ENCODE measurements at places on chromosomes 7 and 10.

GRCh38 chr7:119256001-119256400 is 1017.0 kb upstream of the KCND2 start:
- DNase-seq, result no peak

DNA sequence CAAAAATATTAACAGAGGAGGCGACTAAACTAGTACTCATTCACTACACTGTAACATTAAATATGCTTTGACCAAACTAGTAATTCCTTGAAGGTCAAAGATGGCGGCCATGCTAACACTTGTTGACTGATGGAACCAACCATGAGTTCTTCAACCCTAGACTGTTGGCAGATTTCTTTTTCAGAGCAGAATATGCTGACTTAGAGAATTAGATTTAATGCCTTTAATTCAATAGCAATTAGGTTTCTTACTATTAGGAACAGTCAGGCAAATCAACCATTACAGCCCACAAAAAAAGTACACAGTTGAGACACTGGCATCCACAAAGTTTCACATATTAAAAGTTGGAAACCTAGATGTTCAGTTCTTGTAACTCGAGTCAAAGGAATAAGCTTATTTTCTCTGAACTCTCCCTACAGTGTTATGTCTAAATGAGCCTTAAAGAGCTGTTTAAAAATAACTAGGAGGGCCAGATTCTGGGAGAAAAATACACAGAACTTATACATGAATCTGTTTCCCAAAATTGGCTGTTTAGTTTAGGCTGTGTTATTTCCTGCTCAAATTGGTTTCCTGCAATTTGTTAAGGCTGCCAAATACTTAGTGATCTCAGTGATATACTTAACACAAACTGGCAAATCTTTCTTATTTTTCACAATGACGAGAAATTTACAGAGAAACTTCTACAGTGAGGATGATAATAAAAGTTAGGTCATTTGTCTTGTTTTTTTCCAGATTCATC is 17.6 kb downstream of the CHCHD3 start:
- no peak for DNase-seq

DNA sequence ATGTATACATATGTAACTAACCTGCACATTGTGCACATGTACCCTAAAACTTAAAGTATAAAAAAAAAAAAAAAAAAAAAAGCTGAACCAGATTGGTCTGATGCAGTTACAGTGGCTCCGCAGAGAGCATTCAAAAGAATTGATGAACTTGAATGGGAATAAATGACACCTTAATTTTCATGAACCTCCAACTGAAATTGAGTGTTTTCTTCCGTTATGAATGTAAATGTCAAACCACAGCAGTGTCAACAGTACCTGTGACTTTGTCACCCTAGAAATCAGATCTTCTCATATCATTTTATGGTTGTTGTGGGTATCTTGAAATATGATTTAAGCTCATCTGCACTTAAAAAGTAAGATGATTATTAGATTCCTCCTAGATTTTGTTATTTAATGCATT is 32.7 kb upstream of the SRGN start:
- no peak for DNase-seq

DNA sequence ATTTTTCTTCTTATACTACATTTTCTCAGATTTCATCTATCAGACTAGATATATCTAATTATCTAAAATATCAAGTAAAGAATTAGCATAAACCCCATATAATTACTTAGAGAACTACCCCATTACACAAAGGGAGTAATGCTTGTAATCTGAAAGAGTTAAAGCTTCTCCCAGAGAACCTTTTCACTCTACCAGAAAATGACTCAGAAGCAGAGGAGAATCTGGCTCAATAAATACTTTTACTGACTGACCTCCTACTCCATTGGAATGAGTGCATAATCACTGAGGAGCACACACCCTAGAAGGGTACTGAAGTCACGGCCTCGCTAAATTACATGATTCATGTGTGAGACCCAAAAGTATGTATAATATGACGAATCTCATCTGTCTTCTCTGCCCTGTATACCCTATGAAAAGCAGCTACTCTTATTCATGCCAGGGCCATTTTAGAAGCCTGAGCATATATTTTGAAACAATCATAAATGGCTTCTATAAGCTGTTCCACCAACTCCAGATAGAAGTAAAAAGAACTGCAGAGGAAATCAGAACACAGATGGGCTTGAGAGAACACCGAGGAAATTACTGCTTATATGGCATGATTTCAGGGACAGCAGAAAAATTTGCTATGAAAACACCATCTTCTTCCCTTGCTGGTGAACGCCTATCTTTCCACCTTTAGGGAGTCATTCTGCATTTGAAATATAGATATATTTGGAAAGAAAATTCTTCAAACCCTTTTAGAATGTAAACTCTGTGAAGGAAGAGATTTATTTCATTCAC is 32.7 kb downstream of the DNMBP start:
- no peak for DNase-seq

DNA sequence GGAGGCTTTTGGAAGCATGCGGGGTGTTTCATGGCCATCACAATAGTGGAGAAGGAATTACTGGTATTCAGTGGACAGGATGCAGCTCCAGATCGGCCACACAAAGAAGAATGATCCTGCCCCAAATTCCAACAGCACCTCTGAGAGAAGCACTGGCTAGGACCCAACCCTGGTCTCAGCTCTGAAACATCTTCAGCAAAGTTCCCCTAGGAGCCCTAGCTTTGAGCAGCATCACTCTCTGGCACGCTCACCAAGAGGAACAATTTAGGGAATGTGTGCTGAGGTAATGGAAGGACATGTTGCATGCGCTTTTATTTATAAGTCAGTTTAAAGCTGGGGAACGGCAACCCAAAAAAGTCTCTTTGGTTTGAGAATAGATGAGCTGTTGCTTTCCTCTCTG is 5.5 kb upstream of the OPN1SW start:
- DNase-seq, result peak; percentile 67

DNA sequence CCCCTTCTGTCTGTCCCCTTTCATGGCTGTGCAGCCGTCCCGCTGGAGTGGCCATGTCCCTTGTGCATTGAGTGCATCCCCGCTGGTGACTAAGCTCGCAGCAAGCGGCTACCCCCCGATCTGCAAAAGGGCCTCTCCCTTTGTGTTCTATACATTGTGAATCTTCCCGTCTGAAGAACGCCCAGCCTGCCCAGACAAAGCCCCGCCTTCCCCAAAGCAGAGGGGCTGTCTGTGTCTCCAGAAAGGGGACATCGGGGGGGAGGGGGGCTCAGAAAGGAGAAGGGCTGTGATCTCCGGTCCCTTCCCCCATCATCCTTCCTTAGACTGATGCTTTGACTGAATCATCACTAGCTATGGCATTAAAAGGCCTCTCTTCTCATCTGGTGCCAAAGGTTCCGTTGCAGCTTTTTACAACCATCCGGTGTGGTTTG is 11.9 kb downstream of the NPTX2 start:
- no peak for DNase-seq

DNA sequence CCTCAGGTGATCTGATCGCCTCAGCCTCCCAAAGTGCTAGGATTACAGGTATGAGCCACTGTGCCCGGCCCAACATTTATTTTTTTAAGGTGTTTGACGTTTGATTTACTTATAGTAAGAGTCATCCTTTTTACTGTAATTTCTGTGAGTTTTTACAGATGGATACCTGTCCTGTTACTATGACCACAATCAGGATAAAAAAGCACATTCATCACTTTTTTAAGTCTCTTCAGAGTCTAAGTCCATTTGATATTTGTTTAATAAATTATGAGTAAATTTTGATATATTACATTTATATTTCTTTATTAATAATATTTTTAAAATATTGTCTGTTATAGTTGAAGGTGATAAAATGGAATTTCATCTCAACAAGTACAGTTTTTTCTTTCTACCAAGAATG is 300.5 kb upstream of the KAT6B start:
- no peak for DNase-seq

- DNase-seq, result no peak
Measured at GRCh38 chr10:725786-726185, 36.3 kb upstream of the DIP2C start.

DNA sequence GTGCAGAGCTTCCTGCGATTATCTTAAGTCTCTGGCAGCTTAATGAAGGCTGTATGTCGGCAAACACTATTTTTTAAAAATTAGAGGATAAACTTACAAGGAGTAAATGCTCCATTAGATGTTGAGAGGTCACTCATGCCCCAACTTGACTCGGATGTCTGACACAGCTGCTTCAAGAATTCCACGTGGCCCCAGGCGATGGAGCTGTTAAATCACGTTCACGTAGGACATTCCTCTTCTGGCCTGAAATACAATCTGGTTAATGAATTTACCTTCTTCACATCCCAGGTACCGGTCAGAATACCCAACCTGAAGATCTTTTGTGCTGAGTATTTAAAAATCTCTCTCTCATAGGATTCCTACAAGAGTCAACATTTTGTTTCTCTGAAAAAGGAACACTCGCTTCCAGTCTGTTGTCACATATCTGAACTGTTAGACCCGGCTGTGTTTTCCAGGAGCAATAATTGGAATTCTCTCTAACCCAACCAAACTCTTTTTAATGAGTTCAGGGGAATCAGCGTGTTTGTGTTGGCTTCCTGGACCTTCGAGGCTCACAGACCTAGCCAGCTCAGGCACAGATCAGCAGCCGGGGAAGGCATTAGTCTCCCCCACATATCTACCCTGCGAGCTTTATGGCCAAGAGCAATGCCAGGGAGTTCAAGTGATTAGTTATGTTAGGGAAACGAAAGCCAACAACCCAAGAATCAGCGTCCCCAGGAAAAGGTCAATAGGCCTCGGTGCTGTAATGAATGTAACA is 284.9 kb downstream of the FGFR2 start:
- DNase-seq, result no peak

DNA sequence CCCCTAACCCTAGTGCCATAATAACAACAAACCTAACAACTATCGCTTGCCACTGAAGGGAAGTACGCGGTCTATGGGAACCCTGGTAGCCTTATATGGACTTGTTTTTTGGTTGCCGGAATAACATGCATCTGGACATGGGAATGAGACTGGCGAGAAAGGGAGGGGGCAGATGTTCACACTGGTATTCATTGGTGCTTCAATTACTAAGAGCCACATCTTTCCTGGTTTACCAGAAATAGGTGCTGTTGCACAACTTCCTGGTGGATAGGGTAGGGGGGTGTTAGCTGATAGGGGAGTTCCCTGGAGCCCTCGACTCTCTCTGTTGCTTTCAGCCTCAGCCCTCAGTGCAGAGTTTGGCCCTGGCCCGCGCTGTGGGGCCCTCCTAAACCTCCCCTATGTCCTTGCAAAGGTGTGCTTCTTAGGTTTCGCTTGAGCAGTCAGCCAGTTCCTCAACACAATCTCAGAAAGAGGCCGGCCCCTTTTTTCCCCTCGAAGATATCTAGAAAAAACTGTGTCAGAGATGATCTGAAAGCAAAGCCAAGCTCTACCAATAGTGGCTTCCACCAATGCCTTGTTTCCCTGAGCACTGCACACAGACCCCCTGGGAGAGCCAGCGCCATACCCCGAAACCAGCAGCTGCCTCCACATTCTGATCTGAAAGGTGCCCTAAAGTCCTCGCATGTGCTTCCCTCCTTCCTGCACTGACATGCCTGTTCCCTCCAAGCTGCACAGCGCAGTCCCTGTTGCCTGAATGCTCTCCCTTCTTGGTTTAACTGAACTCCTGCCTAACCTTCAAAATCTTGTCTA is 13.5 kb downstream of the TBXAS1 start:
- no peak for DNase-seq

- DNase-seq, result no peak
Measured at GRCh38 chr10:70575486-70575873, 27.1 kb downstream of the PRF1 start.

GRCh38 chr7:375321-375831 is 85.4 kb downstream of the FOXL3 start:
- peak; percentile 42 for DNase-seq

GRCh38 chr10:112148331-112148730 is 35.2 kb downstream of the GPAM start:
- DNase-seq, result no peak

DNA sequence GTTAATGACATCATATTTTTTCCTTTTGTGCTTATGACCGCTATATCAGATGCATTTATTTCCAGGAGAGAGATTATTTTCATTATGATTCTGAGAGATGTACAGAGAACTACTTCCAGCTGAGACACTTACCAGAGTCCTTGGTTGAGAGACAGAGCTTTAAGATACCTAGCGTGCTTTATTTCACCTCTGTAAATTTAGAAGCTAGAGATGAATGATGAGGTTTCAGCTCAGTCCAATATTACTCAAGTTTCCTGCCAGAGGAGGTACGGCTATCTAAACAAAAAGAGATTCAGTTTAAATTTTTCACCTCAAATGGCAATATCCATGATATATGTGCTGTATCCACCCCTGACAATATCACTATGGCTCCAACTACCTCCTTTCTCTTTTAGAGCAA is 182.6 kb upstream of the FAM3C start:
- no peak for DNase-seq

- DNase-seq, result no peak
Measured at GRCh38 chr7:73858807-73859206, 2.2 kb upstream of the TMEM270 start.

- DNase-seq, result no peak
Measured at GRCh38 chr10:131706476-131706875, 194.3 kb upstream of the PPP2R2D start.

GRCh38 chr10:102229810-102230263 is 3.7 kb downstream of the ELOVL3 start:
- DNase-seq, result peak; percentile 89

DNA sequence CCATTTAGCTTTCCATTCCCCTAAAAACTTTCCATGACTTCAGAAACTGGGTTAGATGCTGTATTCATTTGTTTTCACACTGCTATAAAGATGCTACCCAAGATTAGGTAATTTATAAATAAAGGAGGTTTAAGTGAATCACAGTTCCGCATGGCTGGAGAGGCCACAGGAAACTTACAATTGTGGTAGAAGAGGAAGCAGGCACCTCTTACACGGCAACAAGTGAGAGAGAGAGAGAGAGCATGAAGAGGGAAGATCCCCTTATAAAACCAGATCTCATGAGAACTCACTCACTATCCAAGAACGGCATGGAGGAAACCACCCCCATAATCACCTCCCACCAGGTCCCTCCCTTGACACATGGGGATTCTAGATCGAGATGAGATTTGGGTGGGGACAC is 336.8 kb downstream of the TFEC start:
- DNase-seq, result no peak

- DNase-seq, result peak; percentile 30
Measured at GRCh38 chr10:42990016-42990720, 86.7 kb upstream of the RET start.

DNA sequence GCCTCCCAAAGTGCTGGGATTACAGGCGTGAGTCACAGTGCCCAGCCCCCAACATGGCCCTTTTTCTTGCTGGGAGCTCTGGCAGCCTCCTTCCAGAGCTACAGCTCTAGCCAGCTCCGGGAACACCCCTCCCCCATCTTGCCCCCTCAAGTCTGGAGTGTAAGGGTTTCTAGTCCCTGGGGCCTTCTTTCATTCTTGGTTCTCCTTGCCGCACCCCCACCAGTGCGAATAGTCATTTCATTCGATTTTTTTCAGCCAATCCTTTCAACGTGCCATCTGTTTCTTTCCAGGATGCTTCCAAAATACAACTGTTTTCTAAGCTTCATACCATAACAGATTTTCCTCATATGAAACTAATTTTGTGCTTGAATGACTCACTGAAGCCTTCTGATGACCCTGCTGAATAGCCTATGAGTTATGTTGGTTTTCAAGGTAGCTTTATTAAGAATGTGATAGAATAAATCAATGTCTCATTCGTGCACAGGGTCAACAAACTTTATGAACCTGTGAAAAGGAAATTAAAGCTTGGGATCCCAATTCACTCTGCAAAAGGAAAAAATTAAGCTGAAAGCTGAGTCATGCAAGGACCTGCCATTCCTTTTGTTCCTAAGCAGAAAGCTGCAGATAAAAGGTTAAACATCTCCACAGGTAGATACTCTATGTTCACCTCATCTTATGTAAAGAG is 38.6 kb downstream of the CDC14C start:
- no peak for DNase-seq
